ENCODE measurements at places on chromosomes 7 and 10.

DNA sequence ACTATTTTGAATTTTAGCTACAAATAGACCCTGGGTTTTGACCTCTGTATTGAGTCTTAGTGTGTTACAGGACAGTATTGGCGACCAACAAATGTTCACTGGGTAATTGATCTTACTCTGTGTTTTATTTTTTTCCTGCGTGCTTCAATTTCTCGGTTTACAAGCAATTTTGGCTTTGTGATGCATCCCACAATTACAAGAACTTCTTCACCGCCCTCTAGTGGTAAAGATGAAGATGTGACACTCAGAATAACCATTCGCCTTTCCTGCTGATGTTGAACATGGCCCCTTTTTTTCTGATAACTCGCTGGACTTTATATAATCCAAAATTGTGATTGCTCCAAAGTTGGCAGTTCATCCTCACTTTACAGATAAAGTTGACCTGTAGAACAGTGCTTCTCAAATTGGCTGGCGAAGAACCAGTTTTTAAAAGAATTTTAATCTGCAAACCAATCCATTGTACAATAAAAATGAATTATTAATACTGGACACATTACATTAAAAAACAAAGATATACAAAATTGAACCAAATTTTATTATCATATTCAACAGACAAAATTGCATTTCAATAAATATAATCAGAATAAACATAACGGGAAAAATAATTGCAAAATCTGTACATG, 20.2 kb upstream of the SMC3 start:
- no peak for DNase-seq

DNA sequence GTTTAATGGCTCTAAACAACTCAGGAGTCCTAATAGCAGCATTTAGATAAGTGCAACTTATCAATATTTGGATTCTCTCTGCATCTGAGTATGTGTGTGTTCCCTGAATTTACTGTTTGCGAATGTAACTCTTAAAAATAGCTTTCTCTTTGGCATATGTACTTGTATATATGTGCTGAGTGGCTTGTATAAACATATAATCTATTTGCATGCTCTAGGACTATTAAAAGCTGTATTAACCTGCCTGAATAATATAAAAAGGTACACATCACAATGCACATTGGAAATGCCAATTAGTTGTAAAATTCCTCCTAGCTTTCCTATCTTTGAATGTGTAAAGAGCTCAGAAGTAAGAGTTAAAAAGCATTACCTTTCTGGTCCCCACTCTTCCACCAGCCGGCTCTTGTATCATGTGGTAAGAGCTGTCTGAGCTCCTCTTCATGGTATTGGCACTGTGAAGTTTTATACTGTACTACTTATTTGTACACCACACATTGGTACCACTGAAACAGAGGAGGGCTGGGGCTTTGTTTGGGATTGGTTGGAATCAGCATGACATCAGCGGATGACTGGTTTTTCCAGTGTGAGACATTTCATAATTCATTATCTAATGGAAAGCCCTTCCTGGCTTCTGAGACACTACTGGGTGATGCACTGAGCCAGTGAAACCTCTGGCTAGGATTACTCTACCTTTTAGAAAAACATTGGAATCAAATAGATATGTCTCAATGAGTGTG, at the start of gene INHBA:
Gene INHBA, minus strand, starts transcription at position 456 of the 737 bp plus-strand sequence. CDS start 2,716 bp downstream, outside the sequence.
- DNase-seq, result no peak

DNA sequence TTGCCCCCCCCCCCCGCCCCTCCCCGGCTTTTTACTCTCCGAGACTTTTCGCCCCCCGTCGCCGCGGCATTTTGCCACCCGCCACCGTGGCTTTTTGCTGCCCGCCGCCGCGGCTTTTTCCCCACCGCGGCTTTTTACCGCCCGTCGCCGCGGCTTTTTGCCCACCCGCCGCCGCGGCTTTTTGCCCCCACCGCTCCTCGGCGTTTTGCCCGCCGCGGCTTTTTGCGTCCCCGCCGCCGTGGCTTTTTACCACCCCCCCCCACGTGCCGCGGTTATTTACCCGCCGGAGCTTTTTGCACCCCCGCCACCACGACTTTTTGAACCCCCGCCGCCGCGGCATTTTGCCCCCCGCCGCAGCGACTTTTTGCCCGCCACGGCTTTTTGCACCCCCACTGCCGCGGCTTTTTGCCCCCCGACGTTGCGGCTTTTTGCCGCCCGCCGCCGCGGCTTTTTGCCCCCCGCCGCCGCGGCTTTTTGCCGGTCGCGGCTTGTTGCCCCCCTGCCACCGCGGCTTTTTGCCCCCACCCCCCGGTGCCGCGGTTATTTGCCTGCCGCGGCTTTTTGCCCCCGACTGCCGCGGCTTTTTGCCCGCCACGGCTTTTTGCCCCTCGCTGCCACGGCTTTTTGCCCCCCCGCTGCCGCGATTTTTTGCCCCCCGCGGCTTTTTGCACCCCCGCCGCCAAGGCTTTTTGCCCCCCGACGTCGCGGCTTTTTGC, 461.1 kb downstream of the ZNF33B start:
- DNase-seq, result no peak

GRCh38 chr7:134594877-134595276, 46.0 kb downstream of the AKR1B15 start:
- no peak for DNase-seq

DNA sequence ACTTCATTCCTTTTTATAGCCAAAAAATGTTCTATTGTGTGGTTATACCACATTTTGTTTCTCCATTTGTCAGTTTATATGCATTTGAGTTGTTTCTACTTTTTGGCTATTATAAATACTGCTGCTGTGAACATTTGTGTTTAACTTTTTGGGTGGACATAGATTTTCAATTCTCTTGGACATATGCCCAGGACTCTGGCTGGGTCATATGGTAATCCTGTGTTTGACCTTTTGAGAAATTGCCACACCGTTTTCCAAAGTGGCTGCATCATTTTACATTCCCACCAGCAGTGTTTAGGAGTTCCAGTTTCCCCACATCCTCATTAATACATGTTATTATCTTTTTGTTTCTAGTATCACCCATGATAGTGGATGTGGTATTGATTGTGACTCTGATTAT, 39.4 kb downstream of the CSGALNACT2 start:
- DNase-seq, result no peak

DNA sequence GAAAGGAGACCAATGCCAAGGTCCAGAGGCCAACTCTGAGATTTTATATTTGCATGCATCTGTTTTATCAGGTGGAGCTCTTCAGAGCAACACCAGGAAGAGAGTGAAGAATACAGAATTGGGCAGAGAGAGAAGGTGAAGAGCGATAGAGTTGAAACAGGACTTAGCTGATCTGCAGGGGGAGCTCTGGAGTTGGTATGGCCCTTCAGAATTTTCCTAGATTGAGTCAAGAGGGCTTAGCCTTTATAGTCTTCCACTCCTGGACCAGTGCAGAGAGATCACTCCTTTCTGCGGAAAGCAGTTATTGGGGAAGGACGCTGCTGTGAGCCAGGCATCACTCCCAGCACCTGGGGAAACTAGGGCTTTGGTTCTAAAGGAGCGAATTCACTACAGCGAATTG, 105.0 kb upstream of the DGKB start:
- no peak for DNase-seq

- DNase-seq, result no peak
Measured at GRCh38 chr7:21260939-21261338, 166.9 kb upstream of the SP4 start.

DNA sequence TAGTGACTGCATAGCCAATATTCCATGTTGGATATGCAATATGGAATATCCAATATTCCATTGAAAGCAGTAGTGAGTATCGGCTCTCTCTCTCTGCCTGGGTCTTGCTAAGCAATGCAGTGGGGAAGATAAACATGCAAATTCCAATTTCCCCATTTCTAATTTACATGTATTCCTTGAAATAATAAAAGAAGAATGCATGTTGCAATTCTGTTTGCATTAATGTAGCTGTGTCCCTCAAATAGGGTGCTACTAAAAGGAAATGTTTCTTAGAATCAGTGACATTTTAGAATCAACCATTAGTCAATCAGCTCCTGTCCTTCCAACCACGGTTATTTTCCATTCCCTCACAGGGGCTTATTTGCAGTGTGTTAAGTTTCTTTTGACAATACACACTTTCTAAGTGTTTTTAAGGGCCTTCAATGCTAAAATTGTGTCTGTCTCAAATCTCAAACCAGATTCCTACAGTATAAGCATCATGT, 46.7 kb downstream of the AFAP1L2 start:
- no peak for DNase-seq

DNA sequence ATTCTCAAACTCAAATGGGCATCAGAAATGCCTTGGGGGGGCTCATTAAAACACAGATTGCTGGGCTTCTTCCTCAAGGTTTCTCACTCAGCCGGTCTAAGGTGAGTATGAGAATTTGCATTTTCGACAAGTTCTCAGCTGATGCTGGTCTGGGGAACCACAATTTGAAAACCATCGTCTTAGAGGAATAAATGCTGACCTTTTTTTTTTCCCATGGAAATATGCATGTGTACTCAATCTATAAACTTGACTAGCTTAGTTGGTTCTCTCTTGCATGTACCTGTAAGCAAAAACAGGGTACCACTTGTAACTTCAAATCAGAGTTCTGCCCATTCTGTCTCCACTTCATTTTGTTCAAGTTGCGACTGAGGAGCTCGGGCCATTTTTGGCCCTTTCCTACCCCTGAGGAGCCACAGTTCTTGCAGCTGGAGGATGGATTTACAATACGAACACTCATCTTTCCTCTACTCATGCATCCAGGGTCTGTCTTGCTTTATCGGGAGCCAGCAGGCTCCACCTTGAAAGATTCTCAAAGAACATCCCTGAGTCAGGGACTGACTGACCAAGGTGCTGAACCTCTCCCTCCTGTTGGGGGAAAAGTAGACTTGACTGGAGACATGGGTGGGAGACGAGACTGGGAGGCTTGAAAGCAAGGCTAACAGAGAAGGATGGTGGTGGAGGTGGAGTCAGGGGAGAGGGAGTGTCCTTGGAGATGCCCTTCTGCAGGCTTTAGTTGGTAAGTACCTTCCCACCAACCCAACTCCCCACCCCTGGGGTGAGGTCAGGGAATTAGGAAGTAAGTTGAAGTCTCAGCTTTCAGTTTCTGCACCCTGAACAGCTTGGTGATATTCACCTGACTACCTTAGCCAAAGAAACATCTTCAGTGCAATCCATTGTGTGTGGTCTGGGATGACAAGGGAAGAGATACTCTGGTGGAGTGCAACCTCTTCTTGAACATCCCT, 3.7 kb upstream of the MAPK8 start:
- DNase-seq, result no peak

- DNase-seq, result no peak
Measured at GRCh38 chr10:1440897-1441296, 296.4 kb downstream of the ADARB2 start.

DNA sequence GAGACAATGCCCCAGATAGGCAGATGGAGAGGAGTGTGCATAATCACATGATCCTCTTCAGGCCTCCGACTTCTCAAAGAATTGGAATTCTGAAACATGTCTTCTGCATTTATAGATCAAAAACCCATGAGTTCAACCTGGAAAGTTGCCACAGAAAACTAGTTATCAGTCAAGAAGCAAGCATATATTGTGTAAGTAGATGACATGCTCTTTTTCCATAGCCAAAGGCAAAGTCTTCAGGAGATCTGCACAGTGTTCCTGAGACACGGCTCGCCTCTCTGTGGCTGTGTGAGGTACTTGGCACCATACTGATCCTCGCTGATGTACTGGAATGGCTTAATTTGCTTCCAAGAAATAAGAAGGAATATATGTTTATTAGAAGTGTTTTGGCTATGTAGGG, 213.5 kb upstream of the MKI67 start:
- DNase-seq, result no peak

- DNase-seq, result no peak
Measured at GRCh38 chr10:110861476-110861875, 10.3 kb upstream of the PDCD4 start.

DNA sequence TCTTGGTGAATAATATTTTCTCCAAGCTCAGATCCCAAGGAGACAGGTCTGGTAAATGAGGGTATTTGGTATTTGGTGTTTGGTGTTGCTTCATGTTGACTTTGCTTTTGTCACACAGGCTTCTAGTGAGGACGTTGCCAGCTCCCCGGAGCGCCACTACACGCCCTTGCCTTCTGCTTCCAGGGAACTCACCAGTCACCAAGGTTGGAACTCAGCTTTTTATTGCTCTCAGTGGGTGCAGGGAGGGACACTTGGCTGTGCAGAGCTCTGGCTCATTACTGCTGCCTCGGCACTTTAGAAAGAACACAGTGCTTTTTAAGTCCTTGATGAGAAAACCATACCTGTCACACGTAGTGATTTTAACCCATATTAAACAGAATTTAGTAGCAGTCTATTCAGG, 892.9 kb downstream of the LRMDA start:
- no peak for DNase-seq

- no peak for DNase-seq
Measured at GRCh38 chr10:96073722-96074121, 30.3 kb downstream of the CCNJ start.

- no peak for DNase-seq
Measured at GRCh38 chr7:32378988-32379387, 111.2 kb downstream of the LSM5 start.

GRCh38 chr10:113199459-113199858, 249.4 kb downstream of the TCF7L2 start:
- DNase-seq, result no peak

- DNase-seq, result no peak
Measured at GRCh38 chr10:114376523-114376922, 27.8 kb downstream of the AFAP1L2 start.

- no peak for DNase-seq
Measured at GRCh38 chr10:33571616-33572015, 237.1 kb upstream of the NRP1 start.

DNA sequence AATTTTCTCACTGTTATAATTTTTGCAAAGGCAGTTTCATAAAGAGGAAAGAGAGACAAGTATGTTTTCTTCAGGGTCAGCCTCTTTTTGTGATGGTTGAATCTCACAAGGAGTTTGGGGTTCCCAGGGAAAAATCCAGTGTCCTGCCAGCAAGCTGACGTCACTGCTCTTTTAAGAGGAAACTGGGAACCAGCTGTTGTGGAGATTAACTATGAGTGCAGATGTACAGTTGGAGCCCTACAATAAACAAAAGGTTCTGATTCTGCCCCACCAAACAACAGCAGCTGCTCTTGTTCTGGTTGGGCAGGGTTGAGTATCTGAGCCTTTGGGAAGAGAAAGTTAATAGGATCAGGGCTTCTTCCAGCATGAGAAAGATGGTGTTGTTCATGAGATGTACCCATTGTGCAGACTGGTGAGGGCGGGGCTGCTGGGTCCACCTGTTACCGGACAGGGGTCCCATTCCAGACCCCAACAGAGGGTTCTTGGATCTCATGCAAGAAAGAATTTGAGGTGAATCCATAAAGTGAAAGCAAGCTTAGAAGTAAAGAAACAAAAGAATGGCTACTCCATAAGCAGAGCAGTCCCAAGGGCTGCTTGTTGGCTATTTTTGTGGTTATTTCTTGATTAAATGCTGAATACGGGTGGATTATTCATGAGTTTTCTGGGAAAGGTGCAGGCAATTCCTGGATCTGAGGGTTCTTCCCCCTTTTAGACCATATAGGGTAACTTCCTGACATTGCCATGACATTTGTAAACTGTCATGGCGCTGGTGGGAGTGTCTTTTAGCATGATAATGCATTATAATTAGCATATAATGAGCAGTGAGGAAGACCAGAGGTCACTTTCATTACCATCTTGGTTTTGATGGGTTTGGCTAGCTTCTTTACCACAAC, 12.5 kb downstream of the PRF1 start:
- DNase-seq, result no peak

Data from stimulated activated CD4-positive, alpha-beta T cell treated with anti-CD3 and anti-CD28 coated beads, Interleukin-1b, Interleukin-23, amount 100 ng/mL, for 1 hour (primary cell).